ENCODE measurements at places on chromosomes 7 and 10.

GRCh38 chr7:143285470-143285778 is 666 bp downstream of the TMEM139 start:
- DNase-seq = no peak

DNA sequence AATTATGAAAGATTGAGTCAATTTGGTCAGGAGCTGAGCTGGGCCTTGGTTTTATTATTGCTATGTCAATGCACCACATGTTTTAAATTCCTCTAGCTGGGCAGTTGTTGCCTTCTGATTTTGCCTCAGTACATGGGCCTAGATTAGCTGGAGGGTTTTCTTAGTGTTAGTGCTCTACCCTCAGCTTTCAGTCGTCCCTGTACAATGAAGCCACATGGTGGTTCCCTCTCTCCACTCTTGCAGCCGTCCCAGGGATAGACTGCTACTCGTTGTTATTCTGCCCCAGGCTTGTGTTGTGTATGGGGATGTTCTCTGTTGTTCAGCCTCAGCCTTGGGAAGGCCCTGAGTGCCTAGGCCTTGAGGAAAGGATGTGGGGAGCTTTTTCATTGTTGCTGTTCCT is 37.0 kb downstream of the NHLRC2 start:
- DNase-seq = no peak

DNA sequence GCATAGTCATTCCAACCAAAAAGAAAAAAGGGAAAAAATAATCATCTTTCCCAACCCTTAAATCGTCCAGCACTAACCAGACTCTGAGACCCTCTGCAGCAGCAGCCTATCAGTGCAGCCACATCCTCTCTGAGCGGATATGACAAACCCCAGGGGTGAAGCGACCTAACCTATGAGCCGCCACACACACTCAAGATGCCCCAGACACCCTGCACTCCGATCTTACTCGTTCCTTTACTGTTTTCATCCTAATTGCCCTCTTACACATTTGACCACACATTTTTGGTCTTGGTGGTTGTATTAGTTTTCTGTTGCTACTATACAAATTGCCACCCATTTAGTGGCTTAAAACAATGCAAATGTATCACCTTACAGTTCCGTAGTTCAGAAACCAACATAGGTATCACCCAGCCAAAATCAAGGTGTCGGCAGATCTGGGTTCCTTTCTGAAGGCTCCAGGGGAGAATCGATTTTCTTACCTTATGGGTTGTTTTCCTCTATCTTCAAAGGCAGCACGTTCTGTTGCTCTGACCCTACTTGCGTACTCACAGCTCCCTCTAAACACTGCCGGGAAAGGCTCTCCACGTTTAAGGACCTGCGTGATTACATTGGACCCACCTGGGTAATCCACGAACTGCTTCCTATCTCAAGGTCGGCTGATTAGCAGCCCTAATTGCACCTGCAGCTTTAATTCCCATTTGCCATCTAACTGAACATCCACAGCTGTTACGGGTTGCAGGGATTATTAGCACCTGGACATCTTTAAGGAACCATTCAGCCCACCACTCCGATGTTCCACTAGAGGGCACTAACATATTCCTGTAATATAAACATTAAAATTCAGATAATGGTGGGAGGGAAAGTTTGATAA is 37.3 kb upstream of the PRSS1 start:
- DNase-seq = peak; percentile 29

DNA sequence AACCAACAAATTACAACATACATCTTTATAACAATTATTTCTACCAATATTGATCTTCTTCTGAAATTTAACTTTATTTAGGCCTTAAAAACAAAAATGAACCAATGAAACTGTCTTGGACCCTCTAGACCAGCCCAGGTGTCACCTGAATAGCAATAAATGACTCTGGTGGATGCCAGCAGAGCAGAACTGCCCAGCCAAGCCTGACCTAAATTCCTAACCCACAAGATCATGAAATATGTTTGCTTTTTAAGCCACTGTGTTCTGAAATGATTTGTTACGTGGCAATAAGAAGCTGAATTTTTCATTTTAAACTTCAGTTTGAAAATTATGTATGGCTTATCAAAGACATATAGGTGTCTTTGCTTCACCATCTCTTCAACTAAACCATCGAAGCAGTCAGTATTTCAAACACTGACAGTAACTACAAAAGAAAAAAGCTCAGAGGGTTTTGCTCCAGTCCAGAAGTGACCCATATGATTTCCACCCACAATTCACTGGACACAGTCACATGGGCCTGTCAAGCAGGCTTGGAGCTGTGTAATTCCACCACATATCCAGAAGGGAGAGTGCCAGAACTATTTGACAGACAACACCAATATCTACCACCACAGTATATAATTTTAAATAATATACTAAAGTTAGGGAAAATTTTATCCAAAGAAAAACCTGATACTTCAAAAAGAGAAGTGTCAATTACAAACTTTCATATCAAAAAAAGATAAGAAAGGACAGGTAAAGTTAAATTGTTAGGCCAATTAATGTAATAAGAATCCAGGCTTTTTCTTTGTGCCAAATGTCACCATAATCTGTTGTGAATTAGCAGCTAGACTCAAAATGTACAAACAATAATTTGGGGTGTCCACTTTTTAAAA is 94.5 kb downstream of the KMT2C start:
- no peak for DNase-seq

- DNase-seq = no peak
These were observed 37.8 kb downstream of the PTPRN2 start for GRCh38 chr7:158549616-158550393.

DNA sequence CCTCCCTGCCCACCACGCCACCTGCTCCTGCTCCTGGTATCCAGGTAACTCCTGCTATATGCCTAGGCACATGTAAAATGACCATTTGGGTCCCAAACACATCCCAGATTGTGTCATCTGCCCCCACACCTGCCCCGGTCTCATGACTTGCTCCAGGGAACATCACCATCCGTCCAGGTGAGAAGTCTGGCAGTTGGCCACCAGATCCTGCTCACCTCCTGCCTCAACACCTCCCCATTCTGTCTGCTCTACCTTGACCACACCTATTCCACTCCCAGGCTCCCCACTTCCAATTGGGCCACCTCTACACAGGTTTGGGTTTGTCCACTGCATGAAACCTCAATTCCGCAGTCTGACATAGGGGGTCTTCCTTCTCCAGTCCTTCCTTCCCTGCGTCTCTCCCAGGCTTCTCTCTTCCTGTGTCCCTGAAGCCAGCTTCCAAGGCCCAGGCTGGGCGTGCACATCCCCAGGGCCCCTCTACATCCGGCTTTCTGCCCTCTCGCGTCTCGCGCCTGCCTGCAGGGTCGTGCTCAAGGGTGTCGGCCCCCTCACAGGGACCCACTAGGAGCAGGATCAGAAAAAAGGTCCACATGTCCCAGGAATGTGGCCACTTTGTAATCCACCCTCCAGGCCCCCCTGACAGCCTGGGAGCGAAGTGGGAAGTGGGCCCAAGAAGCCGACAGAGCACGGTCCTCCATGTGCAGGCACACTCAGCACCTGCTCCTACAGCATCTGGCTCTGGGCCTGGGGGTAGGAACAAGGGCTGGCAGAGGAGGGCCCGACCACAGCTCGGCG is 49.3 kb upstream of the DAGLB start:
- DNase-seq = no peak

GRCh38 chr10:98270073-98270740 is 2.2 kb upstream of the LOXL4 start:
- no peak for DNase-seq

GRCh38 chr7:41503438-41503837 is 199.5 kb downstream of the INHBA start:
- DNase-seq = no peak

GRCh38 chr7:77653572-77653971 is 42.7 kb upstream of the RSBN1L start:
- DNase-seq = no peak

DNA sequence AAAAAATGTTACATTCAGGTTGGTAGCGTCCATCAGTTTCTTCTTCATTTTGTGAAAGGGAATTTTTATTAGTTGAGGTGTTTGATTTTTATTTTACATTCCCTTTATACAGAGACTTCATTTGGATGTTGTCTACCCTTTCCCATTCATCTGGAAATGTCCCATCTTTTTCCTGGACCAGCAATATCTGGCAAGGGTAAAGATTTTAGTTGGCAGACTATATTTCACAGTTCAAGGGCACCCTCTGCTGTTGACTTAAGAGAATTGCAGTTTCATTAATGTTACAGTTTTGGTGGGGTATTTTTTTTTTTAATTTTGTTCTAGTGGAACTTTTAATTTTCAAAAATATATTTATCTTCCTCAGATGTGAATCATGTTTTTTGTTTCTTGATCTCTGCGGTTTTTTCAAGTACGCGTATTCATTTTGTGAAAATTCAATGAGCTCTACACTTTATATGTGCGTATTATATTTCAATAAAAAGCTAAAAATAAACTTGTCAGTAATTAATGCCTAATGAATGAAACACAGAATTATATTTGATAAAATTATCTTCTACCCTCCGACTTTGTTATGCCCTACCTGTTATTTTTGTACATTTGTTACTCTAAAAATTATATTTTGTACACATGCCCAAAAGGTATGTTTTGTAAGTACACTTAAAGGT is 97.9 kb upstream of the KLF14 start:
- no peak for DNase-seq
